Stimulated activated CD8-positive, alpha-beta memory T cell treated with anti-CD3 and anti-CD28 coated beads, Interleukin-15, amount 100 ng/mL, for 1 hour (primary cell): ENCODE measurements at places on chromosomes 11 and 22.

DNA sequence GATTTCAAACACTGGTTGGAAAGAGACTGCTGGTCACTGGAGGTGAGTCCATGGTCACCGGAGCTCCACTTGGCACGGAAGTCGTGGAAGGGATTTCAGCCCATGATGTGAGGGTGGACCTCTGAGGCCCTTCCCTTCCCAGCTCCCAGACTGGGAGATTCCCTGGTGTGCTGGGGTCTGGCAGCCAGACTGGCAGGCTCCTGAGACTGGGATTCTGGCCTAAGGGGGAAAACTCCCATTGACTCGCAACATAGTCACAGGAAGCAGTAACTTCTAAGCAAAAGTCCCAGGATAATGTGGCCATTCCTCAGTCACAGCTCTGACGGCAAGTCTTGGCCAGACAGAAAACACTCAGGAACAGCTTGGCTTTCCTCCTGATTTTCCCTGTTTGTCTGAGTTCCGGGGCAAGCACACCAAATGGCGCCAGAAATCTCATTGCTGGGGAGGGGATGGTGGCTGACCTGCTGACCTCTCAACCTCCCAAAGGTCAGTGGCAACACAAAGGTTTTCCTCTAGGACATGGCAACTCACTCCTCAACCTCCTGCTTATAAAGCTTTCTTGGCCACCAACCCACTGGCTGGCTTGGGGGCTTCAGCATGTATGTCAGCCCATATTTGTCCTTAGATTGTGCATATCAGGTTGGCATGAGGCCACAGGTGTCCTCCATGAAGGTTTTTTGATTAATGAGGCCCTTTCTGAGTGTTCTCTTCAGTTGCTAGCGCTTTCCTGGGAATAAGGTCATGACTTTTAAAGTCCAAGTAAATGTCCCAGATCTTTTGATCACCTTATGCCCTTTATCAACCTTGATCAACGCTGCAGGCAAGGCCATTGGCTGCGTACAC lies 99.5 kb downstream of the CCDC81 start:
- no peak for DNase-seq

DNA sequence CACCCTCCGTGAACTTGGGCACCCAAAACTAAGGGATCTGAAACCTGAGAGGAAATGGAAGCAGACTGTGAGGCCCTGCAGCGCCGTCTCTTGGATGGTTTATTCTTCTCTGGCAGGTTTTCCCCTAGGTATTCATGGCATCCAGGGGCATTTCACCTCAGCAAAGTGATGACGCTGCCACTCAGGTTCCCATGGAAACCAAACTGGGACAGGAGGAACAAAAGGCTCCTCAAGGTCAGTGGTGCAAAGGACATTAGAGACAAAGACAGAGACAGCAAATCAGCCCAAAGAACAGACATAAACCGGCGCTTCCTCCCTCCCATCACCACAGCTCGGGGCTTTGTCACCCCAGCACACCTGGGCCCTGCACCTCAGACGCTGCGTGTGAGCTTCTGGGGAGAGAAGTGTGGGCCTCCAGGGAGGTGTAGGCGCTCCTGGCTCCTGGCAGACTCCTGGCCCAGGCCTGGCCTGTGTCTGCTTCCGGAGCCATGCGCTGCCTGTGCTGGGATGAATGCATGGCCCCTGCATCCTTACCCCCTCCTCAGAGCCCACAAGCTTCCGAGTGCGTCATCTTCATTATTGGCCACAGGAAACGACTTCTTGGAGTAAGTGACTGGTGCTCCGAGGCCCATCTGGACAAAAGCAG lies 5.9 kb downstream of the TP53AIP1 start:
- no peak for DNase-seq

GRCh38 chr11:64048042-64048854 lies 12.5 kb downstream of the FLRT1 start:
- no peak for DNase-seq

DNA sequence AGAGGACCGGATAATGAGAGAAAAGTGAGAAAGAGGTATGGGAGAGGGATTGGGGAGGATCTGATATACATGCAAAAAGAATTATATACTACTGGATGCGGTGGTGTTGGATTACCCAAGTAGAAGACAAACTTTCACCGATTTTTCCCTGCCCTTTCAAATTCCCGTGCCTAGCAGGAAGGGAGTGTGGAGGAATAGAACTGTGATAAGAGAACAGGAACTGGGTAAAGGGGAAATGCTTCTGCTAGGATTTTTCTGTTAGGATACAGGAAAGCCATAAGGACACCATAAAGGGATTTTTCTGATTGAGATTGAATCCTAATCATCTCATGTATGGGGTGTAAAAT lies 480 bp upstream of the MTMR2 start:
- no peak for DNase-seq

- no peak for DNase-seq
Observed at GRCh38 chr22:44730490-44731356, 21.7 kb upstream of the ARHGAP8 start.

GRCh38 chr11:8040261-8040920 lies 40.6 kb upstream of the TUB start:
- DNase-seq = no peak

GRCh38 chr11:46302866-46303265 lies 25.4 kb downstream of the CREB3L1 start:
- DNase-seq = no peak

DNA sequence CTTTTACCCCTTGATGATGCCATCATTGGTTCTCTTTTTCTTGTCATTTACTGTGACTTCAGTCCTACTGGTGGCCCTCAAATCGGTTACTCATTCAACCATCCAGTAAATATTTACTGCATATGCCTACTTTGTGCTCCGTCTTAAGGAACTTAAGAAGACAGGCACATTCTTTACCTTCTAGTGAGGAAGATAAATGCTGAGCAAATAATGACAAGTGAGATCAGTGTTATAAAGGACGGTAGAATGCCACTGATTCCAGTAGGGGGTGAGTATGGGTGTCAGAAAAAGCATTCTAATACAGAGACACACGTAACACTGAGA lies 1.6 kb downstream of the ANKRD42 start:
- DNase-seq = no peak

DNA sequence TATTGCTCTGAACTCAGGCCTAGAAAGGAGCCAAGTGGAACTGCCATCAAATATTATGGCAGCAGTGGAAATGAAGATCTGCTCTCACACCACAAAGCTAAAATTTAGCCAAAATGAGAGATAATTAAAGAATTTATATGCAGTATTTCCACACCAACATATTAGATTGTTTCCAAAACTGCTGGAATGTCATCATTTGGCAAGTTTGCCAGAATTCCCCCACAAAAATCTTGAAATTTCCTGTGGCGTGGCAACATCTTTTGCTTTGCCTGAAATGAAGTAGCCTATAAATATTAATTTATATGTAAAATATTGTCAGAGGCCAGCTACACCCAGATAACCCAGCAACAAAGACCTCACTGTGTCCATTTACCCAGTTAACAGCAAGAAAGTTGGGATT lies 13.8 kb downstream of the C11orf71 start:
- no peak for DNase-seq

GRCh38 chr11:86156397-86156955 lies 87.6 kb upstream of the PICALM start:
- DNase-seq = no peak

- DNase-seq = no peak
Observed at GRCh38 chr11:100174881-100175280, 512.2 kb upstream of the ARHGAP42 start.

GRCh38 chr11:78770931-78771330 lies 196.3 kb upstream of the NARS2 start:
- no peak for DNase-seq

- no peak for DNase-seq
Observed at GRCh38 chr11:2763984-2764383, 64.2 kb upstream of the KCNQ1OT1 start.

DNA sequence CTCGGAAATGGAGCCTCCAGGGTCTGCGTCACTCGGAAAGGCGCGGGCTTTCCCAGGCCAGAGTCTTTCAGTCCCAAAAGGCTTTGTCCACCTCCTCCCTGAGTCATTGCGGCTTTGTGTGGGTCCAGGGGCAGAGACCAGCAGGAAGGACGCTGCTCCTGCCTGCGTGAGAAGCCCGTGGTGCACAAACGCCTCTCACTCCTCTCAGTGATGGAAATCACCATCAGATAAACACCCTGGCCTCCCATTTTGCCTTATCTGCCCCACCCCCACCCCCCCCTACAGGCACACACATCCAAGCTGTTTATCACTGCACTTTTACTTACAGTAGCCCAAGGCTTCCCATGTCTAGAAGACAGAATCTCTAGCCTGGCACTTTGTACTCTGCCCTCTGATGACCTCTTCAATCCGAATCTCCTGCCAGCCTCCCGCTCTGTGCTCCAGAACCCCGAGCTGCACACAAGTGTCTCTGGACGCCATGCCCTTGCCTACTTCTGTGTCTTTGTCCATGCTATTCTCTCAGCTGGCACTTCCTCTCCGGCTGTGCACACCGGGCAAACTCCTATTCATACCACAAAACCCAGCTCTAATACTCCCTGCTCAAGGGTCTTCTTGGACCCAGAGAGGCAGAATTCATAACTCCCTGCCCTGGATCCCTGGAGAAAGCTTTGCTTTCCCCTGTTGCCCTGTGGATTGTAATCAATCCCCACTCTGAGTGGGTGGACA lies 954.6 kb downstream of the TBC1D22A start:
- DNase-seq = no peak

DNA sequence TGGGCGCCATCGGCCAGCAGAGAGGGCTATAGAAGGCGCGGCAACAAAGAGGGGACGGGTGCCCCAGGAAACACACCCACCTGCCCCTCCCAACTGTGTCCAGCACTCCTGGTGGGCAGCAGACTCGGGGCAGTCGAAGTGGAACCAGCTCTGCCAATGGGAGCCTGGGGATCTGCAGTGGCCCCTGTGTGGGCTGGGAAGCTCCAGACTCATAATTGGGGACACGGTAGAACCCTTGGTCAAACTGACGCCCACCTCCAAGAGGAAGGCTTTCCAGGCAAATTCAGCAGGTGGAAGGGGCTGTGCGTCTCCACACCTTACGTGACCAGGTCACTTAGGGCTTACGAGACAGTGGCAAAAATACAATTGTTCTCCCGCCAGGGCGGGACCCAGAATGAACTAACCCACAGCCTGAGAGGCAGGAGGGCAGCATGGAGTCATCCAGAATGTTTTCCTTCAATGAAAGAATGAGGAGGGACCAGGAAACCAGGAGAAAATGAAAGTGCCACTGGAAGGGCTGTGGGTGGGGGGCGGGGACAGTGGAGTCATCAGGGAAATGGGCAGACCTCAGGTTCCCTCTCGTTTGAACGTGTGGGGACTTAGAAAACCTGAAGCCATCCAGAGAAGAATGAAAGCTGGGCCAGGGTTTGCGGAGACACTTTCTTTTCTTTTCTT lies 53.2 kb upstream of the SHANK2 start:
- no peak for DNase-seq

- DNase-seq = no peak
Observed at GRCh38 chr11:99766811-99767210, 746.1 kb downstream of the CNTN5 start.

DNA sequence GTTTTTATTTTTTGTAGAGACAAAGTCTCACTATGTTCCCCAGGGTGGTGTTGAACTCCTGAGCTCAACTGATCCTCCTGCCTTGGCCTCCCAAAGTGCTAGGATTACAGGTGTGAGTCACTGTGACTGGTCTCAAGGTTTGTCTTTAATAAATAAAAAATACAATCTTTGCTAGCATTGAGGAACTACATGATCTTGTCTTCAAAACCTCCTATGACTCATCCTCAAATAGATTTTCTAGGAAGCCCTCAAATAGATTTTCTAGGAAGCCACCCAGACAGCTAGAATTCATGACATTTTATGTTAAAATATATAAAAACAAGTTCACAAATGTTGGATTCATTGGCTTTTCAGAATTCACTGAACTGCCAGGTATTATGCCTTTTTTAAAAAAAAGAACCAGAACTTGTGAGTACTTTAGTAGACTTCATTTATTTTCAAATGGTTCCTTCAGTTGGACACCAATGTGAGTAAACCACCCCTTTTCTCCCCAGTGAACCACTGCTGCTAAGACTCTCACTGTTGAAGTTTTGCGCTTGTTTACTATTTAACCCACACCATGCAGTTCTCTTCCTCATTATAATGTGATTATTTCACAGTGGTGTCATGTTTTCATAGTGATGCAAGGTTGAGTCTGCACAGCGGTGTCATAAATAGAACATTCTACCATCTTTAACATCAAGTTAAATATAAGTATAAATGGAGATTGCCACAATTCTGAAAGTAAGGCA lies 303.9 kb downstream of the CASP12 start:
- DNase-seq = no peak

DNA sequence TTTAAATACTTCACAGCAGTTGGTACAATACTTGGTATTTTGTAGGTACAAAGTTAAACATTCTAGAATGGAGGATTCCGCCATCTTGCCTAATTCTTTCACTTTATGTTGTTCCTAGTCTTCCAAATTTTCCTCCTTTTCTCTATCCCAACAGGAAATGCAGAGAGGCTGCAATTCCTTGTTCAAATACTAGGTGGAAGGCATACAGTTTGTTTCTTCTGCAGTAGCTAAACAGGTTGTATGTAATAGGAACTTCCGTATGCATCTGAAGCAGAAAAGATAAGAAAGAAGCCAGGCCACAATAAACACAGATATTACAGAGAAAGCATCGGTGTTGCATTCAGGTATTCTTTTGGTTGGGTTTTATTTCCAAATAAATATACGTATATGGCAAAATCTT lies 186.4 kb upstream of the MTMR2 start:
- no peak for DNase-seq

GRCh38 chr11:82901922-82902485 lies 468 bp downstream of the DDIAS start:
- DNase-seq = no peak

- no peak for DNase-seq
Observed at GRCh38 chr11:69444381-69445130, 36.9 kb upstream of the LINC01488 start.

DNA sequence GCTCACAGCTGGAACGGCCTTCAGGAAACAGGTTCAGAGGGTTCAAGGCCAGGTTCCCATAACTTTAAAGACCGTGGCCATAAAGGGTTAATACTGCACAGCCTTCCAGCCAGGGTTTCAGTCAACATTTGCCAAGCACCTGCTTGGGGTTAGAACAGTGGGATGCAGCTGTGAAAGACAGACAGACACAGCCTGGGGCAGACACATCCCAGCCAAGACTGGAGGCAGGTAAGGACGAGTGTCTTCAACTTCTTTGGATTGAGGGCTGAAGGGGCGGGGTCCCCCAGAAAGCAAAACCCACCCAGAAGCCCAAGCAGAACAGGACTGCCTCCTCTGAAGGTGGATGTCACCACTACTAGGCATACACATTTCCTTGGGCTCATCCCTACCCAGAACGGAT lies 14.3 kb downstream of the ARFGAP2 start:
- no peak for DNase-seq

DNA sequence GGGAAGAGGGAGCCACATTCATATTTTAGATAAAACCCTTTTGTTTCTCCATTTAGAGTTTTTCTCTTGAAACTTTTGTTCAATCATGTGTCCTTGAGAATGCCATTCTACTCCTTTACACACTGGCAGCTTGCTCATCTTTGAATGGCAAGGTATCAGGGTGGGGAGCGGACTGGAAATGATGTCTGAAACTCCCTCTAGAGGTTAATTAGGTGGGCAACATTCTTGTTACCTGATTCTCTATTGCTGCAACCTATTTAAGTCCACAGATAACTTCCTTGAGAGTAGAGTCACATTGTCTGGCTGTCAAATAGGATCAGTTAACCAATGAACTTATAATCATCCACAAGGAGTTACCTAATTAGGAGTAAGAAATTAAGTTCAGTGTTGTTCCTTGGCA lies 533.6 kb upstream of the API5 start:
- no peak for DNase-seq

GRCh38 chr11:111549196-111549868 lies 8.8 kb downstream of the LAYN start:
- DNase-seq = no peak

- no peak for DNase-seq
Observed at GRCh38 chr22:38861170-38861876, 10.7 kb downstream of the CBX6 start.
